ENCODE measurements at places on chromosomes 7 and 10.

DNA sequence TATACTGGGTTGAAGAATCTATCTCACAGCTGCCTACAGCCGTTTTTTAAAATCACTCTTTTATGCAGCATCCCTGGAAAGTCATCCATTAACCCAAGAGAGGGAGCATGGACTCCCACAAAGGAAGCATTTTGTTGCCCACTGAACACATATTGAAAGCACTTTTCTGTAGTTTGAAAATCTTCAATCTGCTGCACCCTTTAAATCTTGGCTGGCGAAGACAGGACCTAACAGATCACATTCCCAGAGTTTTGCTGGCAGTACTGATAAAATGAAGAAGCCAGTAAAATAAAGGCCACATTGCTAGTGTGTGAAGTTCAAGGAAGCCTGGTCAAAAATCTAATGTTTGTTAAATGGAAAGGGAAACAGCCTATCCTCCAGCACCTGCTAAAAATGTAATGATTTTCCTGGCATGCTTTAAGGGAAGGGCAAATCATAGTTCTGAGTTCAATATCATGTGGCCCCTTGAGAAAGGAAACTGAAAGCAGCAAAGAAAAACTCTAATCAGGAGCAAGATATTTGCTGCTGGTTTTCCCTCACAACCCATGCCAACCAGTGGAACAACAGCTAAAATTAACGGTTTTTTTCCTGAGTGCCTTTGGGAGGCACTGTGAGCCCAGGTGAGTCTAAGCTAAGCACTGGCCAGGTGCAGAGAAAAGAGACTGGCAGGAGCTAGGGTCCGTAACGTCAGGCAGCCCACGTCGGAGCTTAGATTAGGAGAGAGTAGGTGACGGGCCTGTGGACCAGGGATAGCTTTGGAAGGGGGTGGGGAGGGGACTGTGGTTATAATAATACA is 97.9 kb upstream of the PALS2 start:
- DNase-seq: no peak

DNA sequence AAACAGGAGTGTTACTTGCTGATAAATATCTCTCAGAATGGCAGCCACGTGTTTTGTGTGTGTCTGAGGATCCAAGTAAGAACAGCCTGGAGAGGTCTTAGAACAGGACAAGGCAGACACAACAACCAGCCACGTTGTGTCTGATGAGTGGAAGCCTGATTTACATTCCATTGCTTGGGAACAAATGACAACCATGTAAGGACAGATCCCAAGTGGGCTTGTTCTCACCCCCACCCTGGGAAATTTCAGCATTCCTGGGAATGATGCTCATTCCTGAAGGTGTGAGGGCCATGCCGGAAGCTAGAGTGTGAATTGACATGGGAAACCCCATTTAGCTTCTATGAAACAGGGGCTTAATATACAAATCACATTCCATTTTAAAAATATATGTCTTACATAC is 35.9 kb downstream of the IL6 start:
- no peak for DNase-seq

DNA sequence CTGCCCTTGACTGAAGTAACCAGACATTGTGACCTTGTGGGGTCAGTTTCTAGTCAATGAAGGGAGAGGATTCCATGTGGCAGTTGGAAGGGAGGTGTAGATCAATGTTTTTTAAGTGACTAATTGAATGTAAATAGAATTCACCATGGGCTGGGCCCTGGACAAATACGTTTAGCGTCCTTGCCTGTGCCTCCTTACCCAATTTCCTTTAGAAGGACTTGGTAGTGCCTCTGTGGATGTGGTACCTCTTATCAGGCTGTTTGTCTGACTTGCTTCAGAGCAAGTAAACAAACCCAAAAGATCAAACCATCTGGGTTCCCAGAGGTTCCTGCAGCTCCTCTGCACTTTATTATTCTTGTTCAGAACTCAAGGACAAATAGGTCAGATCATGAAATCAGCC is 4.3 kb upstream of the KAT6B start:
- no peak for DNase-seq

DNA sequence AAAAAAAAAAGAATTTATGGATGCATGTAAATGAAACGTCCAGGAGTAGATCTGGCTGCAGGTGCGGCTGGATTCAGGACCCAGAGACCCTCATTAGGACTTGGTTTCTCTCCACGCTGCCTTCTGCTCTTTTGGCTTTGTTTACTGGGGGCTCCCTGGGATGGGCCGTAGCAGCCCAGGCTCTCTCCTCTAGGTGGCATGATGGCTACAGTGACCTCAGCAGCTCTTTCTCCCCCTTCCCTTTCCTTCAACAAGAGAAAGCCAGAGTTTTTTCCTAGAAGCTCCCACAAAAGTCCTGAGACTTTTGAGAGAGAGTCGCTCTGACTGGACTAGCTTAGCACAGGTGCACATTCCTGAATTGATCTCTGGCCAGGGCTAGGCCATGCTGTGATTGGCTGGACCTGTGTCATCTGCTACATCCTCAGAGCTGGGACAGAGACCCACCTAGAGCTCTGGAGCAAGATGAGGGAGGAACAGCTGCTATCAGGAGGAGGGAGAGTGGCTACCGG is 67.8 kb upstream of the PDCD4 start:
- peak; percentile 34 for DNase-seq

DNA sequence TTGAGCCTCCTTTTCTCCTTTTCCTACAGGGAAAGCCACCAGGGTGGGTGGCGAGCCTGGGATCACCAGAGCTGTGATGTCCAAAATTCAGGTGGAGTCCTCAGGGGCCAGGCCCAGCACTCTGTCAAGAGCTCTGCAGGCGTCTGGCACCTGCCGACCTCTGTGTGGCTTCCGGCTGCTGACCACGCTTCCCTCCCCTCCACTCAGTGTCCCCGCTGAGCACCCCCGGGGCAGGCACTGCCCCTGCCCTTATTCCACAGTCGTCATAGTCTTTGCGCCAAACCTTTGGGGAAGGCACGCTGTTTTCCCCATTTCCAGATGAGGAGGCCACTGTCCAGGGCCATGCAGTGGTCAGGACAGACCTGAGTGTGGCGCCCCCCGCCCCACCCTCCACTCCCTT is 7.5 kb downstream of the MTG1 start:
- DNase-seq: no peak

DNA sequence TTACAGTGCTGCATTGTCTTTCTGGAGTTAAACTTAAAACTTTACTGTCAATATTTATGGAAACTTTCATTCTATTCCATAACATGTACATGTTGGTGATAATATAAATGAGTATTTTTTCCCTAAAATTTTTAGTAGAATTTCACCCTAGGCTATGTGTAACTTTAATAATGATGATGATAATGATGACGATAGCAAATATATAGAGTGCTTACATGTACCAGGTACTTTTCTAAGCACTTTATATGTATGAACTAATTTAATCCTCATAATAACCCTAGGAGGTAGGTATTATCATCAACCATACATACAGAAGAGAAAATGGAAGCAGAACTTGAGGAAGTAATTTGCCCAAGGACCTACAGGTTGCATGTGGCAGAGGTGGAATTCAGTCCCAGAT is 85.6 kb downstream of the LRRTM3 start:
- no peak for DNase-seq

DNA sequence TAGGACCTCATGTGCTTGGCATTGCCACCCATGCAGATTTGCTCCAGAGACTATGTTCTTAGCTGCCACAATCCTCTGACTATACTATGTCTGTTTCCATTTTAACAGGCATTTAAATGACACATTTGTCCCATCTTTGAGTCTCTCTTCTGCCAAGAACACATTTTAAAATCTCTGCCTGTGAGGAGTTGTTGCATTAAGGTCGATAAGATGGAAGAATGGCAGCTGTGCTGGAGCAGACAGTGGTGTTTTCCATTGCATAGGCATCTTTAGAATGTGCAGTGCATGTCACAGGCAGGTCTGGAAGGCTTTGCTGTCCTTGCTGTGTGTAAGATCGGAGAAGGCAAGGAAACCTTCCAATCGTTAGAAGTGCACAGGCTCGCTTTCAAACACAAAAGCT is 70.9 kb upstream of the CELF2 start:
- no peak for DNase-seq

- DNase-seq: no peak
These were observed 151.0 kb upstream of the PRSS1 start for GRCh38 chr7:142598297-142598696.

GRCh38 chr7:98922392-98923187 is 44.3 kb downstream of the TRRAP start:
- DNase-seq: peak; percentile 86

GRCh38 chr10:86671985-86672710 is 3.8 kb downstream of the LDB3 start:
- DNase-seq: no peak

DNA sequence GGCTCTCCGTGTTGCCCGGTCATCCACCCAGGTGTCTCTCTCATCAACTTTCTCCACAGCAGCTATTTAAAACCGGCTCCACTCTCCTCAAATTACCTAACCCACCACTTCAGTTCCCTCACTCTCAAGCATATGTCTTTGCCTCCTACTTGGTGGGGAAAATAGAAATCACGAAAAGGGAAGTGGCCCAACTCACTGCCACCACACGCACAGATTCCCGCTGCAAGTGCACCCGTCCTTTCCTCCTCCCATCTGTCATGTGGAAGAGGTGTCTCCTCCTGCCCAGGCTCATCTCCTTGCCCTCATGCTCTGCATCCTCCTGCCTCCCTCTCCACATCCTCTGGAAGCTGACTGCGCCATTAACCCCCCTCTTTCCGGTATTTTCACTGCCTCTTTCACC is 80.8 kb upstream of the MKX start:
- DNase-seq: no peak

DNA sequence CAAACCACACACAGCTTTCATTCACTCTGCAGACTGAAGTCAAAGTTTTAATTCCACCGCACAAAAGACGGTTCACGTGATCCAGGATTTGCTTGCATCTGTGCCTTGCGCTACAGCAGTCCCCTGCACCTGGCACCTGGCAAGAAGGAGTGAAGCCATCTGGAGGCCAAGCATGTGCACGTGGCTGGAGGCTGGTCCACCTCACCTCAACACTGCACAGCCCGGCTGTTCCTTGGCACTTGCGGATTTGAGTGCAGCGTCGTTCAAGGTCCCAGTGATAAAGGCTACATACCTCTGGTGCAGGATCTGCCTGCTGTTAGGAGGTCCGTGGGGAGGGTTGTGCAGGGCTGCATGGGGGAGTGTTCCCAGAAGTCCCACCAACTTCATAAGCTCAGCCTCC is 248.5 kb upstream of the GRB10 start:
- DNase-seq: no peak

- DNase-seq: no peak
These were observed 33.9 kb downstream of the BCAP29 start for GRCh38 chr7:107613948-107614347.

DNA sequence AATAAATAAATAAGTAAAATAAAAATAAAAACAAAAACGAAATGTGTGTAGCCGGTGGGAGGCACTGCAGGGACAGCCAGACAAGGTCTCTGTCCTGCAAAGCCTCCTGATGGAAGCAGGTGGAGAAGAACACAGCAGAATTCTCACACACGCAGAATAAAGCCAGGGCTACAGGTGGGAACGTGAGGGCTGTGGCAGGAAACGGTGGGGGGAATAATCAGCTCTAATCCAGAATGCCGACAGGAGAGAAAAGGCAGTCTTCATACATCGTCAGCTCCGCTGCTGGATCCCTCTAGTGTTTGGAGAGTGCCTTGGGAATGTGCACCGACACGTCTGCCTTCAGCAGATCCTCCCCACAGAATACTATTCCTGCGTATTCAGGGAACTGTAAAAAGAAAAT is 6.8 kb upstream of the SNX8 start:
- DNase-seq: no peak

DNA sequence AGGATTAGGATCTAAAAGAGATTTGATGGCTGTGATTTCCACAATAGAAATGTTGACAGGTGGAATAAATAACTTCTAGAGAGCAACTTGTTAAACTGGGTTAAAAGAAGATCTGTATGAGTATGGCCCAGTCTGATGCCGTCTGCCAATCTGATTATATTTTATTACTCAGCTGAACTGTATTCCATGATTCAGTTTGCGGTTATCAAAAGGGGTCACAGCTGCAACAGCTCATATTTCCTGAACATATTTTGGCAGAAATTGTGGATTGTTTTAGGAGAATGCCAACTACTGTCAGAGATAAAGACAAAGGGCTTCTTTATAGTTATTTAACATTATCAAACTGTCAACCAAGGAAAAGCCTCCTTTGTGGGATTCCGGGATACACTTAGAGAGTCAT is 244.8 kb upstream of the MINDY3 start:
- DNase-seq: no peak

- peak; percentile 79 for DNase-seq
These were observed 37.4 kb upstream of the OPALIN start for GRCh38 chr10:96395931-96396877.

GRCh38 chr7:156473476-156474240 is 166.9 kb upstream of the RNF32 start:
- DNase-seq: peak; percentile 51

GRCh38 chr10:1476455-1476803 is 260.9 kb downstream of the ADARB2 start:
- no peak for DNase-seq

GRCh38 chr10:949446-949845 is 17.9 kb upstream of the LARP4B start:
- no peak for DNase-seq

DNA sequence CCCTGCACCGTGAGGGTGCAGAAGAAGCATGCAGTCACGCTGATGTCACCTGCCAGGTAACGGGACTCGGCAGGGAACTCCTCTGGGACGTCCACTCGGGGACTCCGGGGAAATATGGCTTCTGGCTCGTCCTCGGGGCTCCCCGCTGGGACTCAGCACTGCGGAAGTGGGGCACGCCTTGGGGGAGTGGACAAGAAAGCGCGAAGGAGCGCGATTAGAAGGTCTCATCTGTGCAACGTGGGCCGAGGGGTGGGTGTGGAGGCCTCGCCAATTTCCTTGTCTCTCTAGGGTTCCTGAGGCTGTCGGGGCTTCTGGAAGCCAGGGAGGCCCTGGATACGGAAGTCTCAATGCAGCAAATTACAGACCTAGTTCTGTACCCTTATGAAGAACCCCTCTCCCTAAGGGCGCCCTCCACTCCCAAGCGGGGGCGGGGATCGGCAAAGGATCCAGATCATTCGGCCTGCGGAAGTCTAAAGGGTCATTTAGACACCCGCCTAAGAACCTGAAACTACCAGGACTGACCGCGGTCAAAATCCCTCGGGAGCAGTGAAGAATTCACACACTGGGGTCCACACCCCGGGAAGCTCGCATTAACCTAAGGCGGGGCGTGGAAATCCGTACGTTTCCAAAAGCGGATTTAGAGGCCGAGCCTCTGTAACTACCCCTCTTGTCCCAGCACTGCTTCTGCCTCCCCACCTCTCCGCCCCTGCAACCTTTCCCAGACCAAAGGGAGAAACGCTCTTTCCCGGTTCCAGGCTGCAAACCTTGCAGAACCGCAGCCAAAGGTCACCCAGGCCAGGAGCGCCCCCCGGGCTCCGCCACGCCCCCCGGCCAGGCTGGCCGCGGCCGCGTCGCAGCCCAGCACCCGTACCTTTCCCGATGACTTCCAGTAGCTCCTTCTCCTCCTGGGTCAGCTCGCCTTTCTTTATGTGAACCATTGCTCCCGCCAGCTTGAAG is 640 bp downstream of the ANKMY2 start:
- DNase-seq: peak; percentile 52

- DNase-seq: no peak
These were observed 311.6 kb downstream of the PCLO start for GRCh38 chr7:82851121-82851520.
